Renal cortex interstitium (tissue), 15 donors: ENCODE measurements at places on chromosomes 6 and 20. TPM values are rescaled to one million over a fixed set of nuclear protein-coding genes. Genes with fewer than 3 reads are reported as not detected.

DNA sequence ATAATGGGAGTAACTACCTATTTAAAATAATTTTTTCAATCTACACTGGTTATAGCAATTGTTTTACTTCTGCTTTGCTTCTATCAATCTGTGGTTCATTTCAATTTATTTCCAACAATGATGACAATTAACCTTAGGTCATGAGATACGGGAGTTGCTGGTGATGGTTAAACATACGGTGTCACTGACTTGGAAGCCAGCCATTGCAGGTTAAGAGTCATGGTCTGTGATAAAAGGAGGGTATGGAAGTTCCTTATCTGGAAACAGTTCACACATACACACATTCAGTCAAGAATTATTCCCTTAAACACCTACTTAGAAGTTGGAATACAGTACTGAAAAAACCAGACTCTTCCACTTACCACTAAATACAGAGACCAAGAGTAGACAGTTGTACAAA lies 180.0 kb downstream of the KIF16B start:
- DNase-seq = no peak

GRCh38 chr20:41091927-41092326 lies 45.4 kb upstream of the PLCG1 start:
- DNase-seq = no peak

The RSPO3 gene
- polyA plus RNA-seq = 21.6 TPM

The HCRTR2 gene
- 0.22 TPM for polyA plus RNA-seq

The LY6G6F gene
- 0.73 TPM for polyA plus RNA-seq

DNA sequence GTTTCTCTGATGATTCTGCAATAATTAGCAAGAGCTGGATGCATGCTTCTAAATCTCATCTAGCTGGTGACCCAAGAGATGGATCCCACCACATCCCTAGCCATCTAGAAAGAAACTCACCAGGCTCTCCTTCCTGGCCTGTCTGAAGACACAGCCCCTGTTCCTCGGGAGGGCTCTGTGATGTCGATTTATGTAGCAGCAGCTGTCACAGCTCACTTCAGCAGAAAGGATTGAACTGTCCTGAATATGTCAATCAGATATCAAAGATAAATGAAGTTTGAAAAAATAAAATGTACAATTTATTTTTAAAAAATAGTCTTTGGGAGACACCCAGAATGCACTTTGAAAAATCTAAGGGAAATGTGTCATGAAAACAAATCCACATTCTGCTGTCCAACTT lies 67.3 kb upstream of the TSHZ2 start:
- no peak for DNase-seq
